Dermis blood vessel endothelial cell (primary cell): ENCODE measurements at places on chromosomes 1 and 21. TPM values are rescaled to one million over a fixed set of nuclear protein-coding genes. Genes with fewer than 3 reads are reported as not detected.

GRCh38 chr1:186949173-186949572, 120.4 kb downstream of the PLA2G4A start:
- no peak for DNase-seq

- DNase-seq, result no peak
These were observed 14.1 kb upstream of the RGS2 start for GRCh38 chr1:192794768-192795035.

DNA sequence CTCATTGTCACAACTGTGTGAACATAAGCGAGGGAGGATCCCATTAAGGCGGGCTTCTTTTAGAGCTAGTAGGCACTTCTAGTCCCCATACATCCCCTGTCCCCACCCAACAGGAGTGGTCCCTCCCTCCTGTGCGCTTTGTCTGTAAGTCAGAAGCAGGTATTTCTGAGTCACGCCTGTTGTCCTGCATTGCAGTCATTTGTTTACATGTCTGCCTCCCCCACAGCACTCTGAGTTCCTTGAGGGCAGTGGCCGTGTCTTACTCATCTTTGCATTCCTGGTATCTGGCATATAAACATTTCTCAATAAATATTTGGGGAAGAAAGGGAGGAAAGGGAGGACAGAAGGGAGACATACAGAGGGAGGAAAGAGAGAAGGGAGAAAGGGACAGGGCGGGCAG, 40.3 kb downstream of the PLEKHA6 start:
- peak; percentile 23 for DNase-seq

GRCh38 chr1:181503171-181503810, 20.0 kb downstream of the CACNA1E start:
- no peak for DNase-seq

Gene NUDT4B
- total RNA-seq, result 26.9 and 28.2 TPM in 2 replicates

- no peak for DNase-seq
These were observed 6.6 kb upstream of the SIM2 start for GRCh38 chr21:36692114-36692834.

GRCh38 chr1:39539252-39539790, 37.3 kb downstream of the PABPC4 start:
- DNase-seq, result peak; percentile 87

GRCh38 chr1:201750934-201751333, 78.0 kb upstream of the IPO9 start:
- DNase-seq, result peak; percentile 82

DNA sequence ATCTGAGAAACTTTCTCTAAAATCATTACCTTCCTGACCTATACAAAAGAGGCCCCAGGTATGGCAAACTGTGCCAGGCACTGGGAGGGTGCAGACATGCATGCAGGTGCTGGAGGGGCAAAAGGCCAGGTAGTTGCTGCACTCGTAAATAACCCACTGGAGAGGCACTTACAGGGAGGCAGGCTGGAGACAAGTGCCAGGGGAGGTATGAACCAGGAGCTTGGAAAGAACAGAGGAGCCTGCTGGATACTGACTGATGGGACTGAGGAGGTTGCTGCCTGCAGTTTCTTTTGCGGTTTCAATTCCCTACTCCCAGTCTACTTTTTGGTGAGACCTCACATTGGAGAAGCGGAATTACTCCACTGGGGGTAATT, 113.9 kb downstream of the DSCAM start:
- no peak for DNase-seq

Gene OR2L13
- not detected in 2 replicates for total RNA-seq

Gene HPCA
- total RNA-seq, result 0.05 TPM in 1 of 2 replicates, not detected in the other

DNA sequence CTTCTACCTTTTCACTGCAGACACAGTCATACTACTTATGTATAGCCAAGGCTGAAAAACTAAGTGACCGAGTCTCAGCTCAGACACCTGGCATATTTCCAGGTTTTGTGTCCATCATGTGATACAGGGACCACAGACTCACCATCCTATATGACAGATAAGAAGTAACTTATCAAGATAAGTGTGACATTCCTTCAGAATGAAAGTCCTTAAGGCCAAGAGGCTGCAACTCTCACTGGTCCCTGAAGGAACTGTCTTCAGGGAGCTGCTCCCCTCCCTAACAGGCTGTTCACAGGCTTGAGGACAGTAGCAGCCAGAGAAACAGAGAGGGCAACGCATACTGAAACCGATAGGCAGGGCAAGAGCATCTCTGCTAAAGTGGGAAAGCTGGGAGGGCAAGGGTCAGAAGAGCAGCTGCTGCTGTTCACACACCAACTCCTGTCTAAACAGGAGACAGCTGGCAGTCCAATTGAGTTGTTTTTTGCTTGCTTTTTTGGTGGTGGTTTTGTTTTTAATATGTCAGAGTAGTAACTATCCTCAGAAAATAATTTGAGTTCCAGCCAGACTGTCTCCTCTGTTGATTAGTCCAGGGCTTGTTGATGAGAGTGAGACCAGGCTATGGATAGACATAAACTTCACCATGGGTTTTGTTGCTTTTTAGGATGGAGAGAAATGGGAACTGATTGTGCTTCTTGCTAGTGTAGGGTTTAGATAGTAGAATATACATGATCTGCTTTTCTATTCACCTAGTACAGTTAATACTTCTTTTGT, 67.7 kb downstream of the MACF1 start:
- peak; percentile 76 for DNase-seq

Gene CHODL
- 0.14 TPM in 1 of 2 replicates, not detected in the other for total RNA-seq

- DNase-seq, result no peak
These were observed 9.5 kb downstream of the ZSWIM5 start for GRCh38 chr1:45196863-45197262.

- no peak for DNase-seq
These were observed 163.2 kb upstream of the NBPF11 start for GRCh38 chr1:148315071-148315811.

Gene SLC2A5
- 0.34 TPM in 1 of 2 replicates, not detected in the other for total RNA-seq

GRCh38 chr1:194279975-194280374, 1093.6 kb upstream of the B3GALT2 start:
- DNase-seq, result no peak

DNA sequence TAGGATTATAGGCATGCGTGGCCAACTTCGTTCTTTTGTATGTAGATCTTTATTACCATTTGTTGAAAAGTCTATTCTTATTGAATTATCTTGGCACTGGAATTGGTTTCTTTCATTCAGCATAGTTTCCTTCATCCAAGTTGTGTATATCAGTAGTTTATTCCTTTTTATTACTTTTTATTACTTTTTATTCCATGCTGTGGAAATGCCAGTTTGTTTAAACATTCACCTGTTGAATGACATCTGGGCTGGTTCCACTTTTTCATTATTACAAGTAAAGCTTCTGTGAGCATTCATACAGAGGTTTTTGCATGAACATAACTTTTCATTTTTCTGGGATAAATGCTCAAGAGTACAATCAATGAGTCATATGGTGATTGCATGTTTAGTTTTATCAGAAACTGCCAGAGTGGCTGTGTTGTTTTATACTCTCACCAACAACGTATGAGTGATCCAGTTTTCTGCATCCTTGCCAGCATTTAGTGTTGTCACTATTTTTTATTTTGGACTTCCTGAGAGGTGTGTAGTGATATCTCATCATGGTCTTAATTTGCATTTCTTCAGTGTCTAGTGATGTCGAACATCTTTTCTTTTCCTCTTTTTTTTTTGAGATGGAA, 28.6 kb downstream of the PTPRU start:
- no peak for DNase-seq

DNA sequence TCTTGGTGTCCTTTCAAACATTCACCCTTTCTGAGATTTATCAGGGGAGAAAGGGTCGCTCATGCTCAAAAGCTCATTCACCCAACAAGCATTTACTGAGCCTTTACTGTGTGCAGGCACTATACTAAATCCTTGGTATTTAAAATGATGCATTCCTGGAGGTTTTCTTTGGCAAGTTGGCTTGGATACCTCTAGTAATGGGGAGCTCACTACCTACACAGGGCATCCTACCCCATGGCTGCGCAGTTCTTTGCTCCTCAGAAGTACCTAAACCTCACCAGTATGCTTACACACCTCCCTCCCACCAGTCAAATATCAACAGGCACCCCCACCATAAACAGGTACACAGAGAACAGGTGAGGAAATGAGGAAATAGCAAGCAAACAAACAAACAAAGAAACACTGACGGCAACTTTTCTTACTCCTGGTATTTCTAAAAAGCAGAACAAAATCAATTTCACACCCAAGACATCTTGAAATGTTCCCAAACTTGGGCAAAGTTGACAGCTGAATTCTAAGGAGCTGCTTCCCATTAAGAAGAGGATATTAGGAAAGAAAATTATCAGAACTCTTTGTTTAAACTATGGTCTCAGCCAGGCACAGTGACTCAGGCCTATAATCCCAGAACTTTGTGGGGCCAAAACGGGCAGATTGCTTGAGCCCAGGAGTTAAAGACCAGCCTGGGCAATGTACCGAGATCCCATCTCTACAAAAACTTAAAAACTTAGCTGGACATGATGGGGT, 104.8 kb downstream of the PSMG1 start:
- no peak for DNase-seq

DNA sequence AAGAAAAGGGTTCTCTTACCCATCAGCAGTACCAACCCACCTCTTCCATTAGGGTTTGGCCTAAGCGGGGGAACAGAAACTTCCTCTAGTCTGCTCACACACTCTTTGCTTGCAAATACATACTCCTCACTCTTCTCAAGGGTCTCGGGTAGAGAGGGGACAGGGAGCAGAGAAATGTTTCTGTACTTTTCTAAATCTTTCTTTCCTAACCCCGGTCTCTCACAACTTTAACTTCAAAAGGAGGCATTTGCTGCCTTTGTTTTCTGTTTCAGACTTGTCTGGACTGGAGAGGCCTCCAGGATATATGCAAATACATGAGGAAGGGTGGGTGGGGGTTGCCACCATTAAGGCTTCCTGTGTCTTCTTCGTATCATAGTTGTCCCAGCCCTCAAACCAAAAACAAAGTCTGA, 10.5 kb upstream of the LAX1 start:
- no peak for DNase-seq

Gene SMIM1
- total RNA-seq, result 0.56 and 1.5 TPM in 2 replicates

Gene RGS21
- not detected in 2 replicates for total RNA-seq

Gene CCDC24
- total RNA-seq, result 1.7 and 2.2 TPM in 2 replicates

Gene RNF223
- not detected in 2 replicates for total RNA-seq

Gene ADCY10
- under 0.01 TPM in 1 of 2 replicates, not detected in the other for total RNA-seq

DNA sequence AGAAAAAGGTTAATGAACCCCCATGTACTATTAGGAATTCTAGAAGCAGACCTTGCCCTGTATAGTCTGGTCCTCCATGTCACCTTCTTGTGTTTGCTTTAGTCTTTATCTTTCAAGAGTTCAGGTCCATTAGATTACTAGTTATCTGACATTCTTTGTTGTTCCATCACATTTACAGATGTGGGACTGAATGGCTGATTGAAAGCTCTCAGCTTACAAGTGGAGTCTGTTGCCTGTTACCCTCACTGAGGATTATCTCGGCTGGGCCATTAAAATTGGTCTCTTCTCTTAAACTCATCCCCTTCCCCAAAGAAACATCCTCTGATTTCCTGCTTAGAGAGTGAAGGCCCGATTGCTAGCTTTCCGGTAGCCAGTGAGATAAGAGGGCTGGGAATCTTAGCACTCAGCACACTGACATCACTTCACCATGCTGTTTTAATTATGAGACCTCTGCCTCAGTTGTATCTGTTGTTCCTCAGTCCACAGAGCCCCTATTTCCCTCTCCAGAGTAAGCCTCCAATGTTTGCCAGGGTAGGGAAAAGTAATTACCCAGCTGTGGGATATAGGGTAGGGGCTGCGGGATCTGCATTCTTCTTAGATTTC, 76.8 kb downstream of the LPGAT1 start:
- no peak for DNase-seq

DNA sequence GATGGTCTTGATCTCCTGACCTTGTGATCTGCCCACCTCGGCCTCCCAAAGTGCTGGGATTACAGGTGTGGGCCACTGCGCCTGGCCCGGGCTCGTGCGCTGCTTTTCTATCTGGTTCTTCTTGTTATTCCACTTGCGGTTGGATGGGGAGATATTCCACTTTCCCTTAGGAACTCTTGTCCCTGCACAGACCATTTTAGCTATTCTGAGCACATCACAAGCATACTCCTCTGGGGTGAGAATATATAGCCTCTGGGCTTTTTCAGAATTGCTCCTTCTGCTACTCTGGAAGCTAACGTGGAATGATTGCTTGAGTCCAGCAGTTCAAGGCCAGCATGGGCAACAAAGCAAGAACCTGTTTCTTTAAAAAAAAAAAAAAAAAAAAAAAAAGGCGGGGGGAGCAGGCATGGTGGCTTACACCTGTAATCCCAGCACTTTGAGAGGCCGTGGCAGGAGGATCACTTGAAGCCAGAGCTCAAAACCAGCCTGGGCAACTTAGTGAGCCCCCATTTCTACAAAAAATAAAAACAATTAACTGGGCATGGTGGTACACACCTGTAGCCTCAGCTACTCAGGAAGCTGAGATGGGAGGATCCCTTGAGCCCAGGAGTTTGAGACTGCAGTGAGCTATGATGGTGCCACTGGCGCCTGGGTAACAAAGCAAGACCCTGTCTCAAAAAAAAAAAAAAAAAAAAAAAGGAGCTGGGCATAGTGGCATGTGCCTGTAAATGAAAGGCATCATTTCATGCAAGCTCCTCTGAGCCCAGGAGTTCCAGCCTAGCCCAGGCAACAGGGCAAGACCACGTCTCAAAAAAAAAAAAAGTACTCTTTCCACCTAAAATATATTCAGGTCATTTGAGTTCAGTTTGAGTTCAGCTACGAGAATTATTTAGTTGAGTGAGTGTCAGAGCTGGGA, 11.8 kb upstream of the PGD start:
- DNase-seq, result no peak

GRCh38 chr1:156728599-156729462, at the start of gene ISG20L2:
Gene ISG20L2, minus strand, starts transcription at chr1:156728766. Its CDS starts 1,114 bp downstream, at chr1:156727652.
- peak; percentile 99 for DNase-seq

- DNase-seq, result no peak
These were observed 14.0 kb upstream of the NCF2 start for GRCh38 chr1:183604038-183604808.

- DNase-seq, result peak; percentile 60
These were observed at the start of gene ABCG1 for GRCh38 chr21:42218836-42219605. Gene ABCG1, plus strand, starts transcription at chr21:42219140. Its CDS starts 123 bp downstream, at chr21:42219263.

DNA sequence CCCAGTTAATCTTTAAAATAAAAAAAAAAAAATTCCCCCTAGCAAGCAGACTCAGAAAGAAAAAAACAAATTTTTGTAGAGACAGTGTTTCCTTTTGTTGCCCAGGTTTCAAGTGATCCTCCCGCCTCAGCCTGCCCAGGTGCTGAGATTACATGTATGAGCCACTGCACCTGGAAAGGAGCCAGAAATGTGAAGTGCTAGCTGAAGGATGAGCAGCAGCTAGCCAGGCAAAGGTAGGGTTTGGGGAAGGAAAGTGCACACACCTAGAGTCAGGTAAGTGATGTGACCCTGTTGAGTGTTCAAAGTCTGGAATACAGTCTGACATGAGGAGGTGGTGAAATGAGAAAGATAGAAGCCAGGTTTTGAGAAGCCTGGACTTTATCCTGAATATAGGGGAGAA, 1.7 kb downstream of the AKR1A1 start:
- DNase-seq, result peak; percentile 18

GRCh38 chr1:25009671-25010262, 79.7 kb upstream of the RUNX3 start:
- DNase-seq, result no peak

- DNase-seq, result no peak
These were observed 3.8 kb upstream of the RGS13 start for GRCh38 chr1:192632188-192632587.
